ENCODE measurements at places on chromosomes 3 and 15.

DNA sequence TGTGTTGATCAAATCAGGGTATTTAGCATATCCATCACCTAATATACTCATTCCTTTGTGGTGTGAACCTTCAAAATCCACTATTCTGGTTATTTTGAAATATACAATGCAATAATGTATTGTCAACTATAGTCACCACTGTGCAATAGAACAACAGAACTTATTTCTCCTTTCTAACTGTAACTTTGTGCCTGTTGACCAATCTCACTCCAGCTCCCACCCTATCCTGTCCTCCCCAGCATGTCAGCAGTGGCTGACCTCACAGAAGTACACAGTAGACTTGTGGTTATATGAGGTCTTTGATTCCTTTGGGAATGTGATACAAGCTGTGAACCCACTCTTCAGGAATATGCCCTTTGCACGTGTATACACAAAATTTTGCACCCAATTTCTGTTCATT lies 64.2 kb downstream of the ECT2 start:
- DNase-seq: no peak

DNA sequence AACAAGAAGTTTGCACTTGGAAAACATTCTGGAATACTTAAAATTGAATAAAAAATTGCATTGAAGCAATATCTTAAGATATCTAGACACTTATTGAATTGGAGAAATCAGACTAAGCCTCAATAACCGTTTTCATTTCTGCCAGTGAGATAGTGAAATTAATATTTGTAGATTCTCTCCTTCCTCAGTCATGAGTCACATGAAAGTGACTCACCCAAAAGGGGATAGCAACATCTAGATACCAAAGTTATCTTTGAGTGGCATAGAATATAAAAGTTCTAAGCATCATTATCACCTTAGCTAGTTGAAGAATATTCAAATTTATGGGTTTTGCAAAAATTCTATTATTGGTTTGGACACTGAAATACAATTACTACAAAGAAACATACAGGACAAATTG lies 614.8 kb upstream of the ZNF717 start:
- DNase-seq: no peak

- DNase-seq: no peak
Observed at GRCh38 chr3:154361099-154361498, 36.8 kb upstream of the DHX36 start.

GRCh38 chr3:127158614-127159229 lies 34.2 kb upstream of the PRR23E start:
- no peak for DNase-seq

DNA sequence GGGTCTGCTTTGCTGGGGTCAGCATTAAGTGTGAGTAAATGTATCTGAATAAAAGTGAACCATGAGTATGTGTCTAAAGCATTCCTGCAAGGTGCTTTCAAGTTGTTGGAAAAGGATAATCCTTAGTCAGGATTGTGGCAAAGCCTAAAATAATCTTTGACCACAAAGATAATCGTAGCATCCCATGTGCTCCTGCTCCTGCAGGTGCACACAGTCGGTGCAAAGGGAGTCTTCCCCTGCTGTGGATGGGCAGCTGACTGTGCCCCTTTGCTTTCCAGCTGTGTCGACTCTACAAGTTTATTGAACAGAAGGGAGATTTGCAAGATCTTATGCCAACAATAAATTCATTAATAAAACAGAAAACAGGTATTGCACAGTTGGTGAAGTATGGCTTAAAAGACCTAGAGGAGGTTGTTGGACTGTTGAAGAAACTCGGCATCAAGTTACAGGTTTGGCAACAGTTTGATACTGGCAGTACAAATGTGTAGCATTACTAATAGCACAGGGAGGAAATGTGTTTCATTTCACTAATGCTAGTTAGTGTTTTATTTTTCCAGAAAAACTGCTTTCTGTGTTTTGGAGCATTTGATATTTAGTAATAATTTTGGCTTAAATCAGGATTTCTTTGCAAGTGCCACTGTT lies 22.6 kb downstream of the SRP14 start:
- no peak for DNase-seq

DNA sequence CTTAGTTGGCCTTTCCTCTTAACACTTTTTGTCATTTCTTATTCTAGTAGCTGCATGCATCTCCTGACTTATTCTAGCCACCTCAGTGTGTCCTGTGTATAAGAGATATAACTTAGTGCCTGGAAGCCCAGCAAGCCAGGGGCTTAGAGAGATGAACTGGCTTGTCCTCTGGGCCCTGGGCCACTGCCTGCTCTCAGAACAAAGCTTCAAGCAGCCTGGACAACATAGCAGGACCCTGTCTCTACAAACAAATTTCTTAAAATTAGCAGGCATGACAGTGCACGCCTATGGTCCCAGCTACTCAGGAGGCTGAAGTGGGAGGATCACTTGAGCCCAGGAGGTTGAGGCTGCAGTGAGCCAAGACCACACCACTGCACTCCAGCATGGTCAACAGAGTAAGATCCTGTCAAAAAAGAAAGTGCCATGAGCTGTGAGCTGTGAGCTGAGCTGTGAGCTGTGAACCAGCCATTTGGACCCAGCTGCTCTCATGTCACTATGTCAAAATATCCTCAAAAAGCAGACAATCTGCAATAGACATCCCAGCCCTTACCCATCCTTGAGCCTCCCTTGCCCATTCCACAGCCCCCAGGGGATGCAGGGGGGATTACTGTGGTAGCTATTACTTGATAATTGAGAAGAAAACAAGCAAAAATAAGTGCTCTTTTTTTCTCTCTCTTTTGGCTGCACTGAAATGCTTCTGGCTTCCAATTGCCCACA lies 174.5 kb downstream of the OPA1 start:
- no peak for DNase-seq

- DNase-seq: no peak
Observed at GRCh38 chr3:190122198-190122771, 1.6 kb upstream of the P3H2 start.

- DNase-seq: peak; percentile 52
Observed at GRCh38 chr3:178001670-178002101, 534.5 kb upstream of the KCNMB2 start.

GRCh38 chr3:179801263-179801662 lies 148.4 kb downstream of the USP13 start:
- peak; percentile 8 for DNase-seq

- DNase-seq: no peak
Observed at GRCh38 chr3:17065315-17065714, 180.6 kb downstream of the PLCL2 start.

- DNase-seq: no peak
Observed at GRCh38 chr3:150216866-150217600, 191.1 kb upstream of the TSC22D2 start.

DNA sequence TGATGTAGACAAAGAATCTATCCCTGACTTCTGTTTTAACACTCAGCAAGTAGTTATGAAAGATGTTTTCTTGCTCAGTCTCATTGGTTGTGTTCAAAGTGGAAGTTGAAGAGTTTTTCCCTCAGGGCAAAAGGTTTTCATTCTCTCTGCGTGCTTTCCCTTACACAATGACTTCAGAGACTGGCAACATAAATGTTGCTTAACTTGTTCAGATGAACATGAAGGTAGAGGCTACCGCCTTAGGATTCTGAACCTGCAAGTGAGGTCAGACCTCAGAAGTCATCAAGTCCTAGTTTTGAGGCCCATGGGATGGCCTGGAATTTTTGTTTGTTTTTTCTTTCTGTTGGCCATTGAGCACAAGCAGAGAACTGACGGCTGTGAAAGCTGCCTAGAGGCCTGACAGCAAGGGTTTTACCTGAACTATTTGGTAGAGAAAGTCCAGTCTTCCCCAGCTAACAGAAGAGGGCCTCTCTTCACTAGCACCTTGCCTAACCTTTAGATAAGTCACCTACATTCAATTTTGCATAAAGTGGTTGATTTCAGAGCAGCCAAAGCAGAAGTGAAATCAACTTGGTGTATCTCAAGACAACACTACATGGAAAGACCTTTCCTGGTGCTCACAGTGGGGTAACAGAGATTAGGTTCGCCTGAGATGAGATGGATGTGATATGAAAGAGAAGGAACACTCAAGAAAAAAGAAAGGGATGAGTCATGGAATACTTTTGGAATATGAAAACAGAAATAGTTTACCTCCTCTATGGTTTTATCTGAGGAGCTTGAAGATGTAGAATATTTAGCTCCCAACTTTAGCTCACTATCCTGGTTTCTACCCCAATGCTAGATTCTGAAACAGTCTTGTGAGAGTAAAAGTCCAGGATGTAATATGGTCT lies 53.6 kb upstream of the AP4E1 start:
- DNase-seq: no peak

GRCh38 chr3:149771652-149772271 lies 19.5 kb upstream of the COMMD2 start:
- DNase-seq: peak; percentile 31

- no peak for DNase-seq
Observed at GRCh38 chr15:42507514-42507913, 12.1 kb downstream of the SNAP23 start.

GRCh38 chr3:53641397-53641796 lies 147.0 kb downstream of the CACNA1D start:
- DNase-seq: no peak

DNA sequence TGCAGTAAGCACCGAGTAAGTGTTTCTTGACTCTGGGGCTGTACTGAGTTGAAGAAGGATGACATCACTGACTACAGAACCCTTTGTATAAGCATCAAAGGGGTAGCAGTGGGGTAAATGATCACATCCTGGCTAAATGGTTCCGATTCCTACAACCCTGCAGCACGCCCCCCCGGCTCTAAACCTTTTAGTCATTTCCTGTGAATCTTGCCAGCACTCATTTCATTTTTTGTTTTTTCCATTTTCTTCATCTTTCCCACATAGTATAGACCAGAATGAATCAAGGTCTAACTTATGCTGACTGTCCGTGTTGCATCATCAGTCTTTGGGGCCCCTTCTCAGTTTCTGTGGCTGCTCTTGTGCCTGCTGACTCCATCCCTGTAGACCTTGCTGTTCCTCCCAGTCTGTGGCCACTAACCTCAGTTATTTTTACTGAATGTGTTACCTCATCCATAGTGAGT lies 383.1 kb upstream of the TPRG1 start:
- no peak for DNase-seq

DNA sequence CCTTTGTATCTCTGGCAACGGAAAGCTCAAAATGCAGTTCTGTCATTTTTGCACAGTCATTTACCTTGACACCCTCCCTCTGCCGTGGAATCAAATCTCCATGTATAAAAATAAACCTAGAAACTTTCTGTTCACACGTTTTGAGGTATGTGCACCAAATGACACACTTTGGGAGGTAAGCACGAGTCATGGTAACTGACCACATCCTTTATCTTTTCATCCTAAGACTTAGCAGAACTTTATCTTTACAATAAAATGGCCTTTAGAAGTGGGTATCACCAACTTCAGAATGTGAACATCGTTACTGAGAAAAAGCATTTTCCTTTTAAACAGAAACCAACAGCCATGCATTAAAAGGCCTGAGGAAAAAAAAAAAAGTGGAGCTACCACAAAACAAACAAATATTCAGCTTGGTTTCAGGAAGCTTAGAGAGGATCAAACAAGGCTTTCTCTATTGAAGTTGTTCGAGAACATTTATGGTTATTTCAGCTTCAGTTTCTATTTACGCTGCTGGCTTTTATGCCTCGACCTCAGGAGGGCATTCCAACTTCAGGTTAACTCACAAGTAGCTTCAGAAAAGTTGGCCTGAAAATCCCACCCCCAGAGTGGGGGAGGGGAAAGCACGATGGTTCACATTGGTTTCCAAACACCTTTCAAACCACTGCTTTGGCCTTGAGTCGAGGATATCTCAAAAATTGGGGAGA lies 171.1 kb upstream of the ICE2 start:
- no peak for DNase-seq

- no peak for DNase-seq
Observed at GRCh38 chr3:62631488-62631887, 243.7 kb downstream of the CADPS start.

DNA sequence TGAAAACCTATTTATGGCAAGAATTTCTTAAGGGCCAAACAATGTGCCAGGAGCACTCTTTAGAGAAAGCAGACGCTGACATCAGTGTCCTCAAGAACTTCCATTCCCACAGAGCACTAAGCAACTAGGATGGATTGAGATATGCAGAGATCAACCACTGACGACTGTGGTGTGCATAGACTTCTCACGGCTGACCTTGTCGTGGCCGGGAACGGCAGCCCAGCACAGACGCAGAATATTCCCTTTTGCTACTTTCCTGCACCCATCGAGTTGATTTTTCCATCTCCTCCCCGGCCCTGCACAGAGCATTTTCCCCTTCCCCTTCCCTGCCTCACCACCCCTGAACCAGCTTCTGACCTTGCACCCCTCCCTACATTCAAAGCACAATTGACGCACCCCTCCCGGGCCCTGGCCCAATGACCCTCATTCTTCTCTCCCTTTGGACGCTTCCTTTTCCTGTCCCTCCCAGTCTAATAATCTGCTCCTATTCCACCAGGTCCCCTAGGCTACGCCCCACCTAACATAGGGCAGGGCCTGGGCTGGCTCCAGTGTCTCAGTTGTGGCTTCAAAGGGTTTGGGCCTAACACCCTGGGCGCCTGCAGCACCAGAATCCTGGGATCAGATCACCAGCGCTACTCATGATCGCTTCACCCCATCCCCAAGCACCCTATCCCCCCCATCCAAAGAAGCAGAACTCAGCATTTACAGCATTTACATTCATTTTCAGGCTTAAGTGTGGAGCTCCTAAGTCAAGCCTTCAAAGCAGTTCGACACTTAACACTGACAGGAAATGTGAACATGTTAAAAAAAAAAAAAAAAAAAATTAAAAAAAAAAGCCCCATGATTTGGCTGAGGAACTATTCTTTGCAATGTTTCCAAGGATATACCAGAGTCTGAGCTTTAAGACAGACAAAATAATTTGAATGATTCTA lies 151.2 kb downstream of the FOXP1 start:
- no peak for DNase-seq

DNA sequence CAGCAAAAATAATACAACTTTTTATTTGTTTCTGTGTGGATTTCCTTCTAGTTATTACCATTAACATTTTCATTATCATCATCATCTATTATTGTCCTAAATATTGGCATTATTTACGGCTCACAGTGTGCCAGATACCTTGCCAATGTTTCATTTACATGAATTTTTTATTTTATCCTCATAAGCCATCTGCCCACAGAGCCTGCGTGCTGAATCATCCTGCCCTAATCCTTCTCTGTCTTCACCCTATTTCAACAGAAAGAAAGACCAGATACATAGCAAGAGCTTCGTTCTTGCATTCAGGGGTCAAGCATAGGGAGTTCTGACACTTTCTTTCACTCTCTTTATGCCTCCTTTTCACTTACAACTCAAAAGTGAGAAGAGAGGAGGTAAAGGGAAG lies 82.0 kb downstream of the KCNMB2 start:
- no peak for DNase-seq

GRCh38 chr3:30112902-30113484 lies 493.4 kb upstream of the TGFBR2 start:
- DNase-seq: peak; percentile 89

DNA sequence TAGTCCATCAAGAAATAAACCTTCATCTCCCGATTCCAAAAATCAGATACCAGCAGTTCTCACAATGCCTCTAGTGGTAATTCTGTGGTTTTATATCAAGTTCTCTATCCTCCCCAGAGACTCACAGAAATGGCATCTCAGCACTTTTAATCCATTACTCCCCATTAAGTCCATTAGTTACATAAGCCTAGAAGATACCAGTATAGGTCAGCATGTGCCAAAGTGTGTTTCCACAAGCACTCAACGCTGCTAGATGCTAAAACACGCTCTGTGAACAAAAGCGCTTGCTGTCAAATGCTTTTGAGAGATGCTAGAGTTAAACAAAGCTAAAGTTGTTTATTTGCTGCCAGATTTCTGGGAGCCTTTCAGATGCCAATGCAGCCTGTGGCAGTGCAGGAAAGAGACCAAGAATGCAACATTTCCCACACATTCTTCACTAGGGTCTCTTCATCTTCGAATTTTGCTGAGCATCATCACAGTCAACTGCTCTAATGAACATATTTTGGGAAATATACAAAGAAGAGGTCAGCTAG lies 918.8 kb upstream of the CFAP20DC start:
- DNase-seq: no peak

GRCh38 chr3:50410185-50410584 lies 50.9 kb upstream of the TMEM115 start:
- DNase-seq: no peak
